Fibroblast of villous mesenchyme (primary cell): ENCODE measurements at places on chromosomes 7 and 10.

DNA sequence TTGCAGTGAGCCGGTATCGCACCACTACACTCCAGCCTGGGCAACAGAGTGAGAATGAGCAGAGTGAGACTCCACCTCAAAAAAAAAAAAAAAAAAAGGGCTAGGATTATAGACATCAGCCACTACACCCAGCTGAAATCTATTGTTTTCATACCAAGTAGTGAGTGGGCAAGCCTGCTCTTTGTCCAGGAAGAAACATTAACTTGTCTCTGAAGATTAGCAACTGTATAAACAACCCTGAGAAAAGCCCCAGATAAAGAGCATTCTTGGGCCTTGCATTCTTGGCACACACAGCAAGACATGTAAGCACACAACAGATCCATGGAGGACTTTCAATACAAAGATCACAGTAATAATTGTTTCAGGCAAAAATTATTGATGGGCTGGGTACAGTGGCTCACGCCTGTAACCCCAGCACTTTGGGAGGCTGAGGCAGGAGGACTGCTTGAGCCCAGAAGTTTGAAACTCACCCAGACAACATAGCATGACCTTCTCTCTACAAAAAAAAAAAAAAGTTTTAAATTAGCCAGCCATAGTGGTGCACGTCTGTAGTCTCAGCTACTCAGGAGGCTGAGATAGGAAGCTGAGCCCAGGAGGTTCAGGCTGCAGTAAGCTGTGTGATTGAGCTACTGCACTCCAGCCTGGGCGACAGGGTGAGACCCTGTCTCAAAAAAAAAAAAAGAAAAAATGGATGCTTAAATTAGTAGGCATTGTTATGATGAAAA lies 4.4 kb downstream of the PSPH start:
- peak; percentile 97 for DNase-seq

- no peak for DNase-seq
Measured at GRCh38 chr10:57018452-57018851, 657.4 kb upstream of the ZWINT start.

- no peak for DNase-seq
Measured at GRCh38 chr10:131167036-131167860, 144.3 kb downstream of the TCERG1L start.

DNA sequence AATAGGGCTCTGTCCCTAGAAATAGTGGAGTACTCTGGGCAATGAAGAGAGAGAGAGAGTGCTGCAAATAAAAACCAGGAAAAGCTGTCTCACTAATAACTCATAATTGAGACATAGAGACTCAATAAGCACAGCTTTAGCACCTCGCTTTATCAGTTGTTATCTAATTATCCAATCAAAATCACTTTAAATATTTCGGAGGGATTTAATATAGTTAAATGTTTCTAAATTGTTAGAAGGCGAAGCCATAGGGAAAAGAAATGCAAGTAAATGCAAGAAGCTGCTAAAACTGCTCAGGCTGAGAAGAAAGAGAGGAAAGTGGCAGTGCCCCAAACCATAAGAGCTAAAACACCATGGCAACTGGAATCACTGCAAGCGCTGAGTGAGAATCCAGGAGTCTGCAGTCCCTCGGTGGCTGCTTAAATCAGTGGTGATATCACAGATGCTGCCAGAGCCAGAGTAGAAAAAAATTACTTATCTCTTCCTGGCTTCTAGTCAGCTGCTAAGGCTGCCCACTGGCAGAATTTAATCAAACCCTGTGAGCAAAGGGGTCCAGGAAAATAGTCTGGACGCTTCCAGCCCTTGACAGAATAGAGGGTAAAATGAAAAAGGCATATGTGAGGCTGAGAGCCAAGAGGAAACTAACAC lies 150.4 kb upstream of the CHRM2 start:
- no peak for DNase-seq

DNA sequence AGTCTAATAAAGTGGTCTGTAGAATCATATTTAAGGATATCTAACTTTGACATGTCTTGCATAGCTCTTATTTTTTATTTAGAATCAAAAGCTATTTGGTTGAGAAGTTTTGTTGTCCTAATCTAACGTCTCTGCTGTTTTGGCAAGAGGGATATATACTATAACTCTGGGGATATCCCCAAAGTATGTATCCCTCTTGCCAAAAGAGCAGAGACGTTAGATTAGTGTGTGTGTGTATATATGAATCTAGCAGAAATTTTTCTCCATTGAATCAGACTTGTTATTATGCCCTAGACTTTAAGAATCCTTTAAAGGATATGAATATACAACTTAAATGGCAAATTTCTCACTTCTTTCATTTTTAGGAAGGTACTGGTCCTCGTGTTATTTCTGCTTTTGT lies 9.6 kb downstream of the SMC3 start:
- DNase-seq, result no peak

- peak; percentile 91 for DNase-seq
Measured at GRCh38 chr10:15035385-15036301, 8.1 kb upstream of the OLAH start.

DNA sequence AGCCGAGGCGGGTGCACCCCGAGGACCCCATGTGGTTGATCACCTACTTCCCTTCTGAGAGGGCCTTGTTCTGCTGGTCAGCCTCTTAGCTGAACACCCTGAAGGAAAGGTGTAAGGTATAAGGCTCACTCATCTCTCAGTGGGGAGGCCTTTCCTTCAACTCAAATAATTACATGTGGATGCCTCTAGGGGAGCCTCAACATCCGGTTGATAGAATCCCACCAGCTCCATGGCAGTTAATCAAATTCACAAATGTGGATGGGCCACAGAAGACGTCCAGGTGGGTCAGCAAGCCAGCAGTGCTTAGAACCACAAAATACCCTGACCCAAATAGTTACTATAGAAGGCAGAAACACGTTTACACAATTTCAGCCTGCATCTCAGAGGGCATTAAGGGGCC lies 37.7 kb upstream of the ZNF32 start:
- no peak for DNase-seq
